ENCODE measurements at places on chromosomes 12 and 14.

- no peak for DNase-seq
These were observed 41.8 kb upstream of the DCN start for GRCh38 chr12:91224401-91224800.

GRCh38 chr12:47449797-47450196, 256.0 kb downstream of the RPAP3 start:
- DNase-seq, result no peak

DNA sequence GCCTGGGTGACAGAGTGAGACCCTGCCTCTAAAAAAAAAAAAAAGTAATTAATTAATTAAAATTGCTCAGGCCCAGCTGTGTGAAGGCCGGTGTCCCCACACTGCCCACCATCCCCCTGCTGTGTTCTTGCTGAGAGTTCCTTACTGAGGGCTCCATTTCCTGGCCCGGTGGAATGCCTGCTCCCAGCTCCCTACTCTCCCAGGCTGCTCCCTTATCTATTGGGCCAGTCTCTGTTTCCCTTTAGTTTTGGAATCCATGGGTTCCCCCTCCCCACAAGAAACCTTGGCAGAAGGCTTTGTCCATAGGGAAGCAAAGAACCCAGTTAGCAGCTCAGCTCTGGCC, 19.0 kb downstream of the MLXIP start:
- no peak for DNase-seq

- DNase-seq, result peak; percentile 81
These were observed 120.4 kb downstream of the ANO6 start for GRCh38 chr12:45336331-45336730.

DNA sequence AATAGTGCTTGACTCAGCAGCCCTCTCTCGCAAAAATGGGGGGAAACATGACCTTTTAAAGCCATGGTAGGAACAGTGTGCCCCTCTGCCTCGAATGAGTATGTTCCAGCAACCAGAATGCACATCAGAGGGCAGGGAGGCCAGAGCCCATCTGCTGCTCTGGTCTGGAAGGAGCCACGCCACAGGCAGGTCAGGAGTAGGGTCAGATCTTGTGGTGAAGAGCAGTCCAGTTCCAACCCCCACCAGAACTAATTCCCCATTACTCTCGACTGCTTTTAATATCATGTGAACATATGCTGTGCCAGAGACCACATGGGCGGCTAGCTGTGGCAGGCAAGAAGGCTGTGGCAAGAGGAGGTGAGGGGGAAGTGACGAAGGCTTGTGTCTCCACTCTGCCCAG, 34.6 kb upstream of the TMX1 start:
- no peak for DNase-seq

- no peak for DNase-seq
These were observed 35.0 kb downstream of the SLC17A8 start for GRCh38 chr12:100391856-100392255.

- peak; percentile 39 for DNase-seq
These were observed 85.7 kb downstream of the SAMD4A start for GRCh38 chr14:54652605-54653052.

DNA sequence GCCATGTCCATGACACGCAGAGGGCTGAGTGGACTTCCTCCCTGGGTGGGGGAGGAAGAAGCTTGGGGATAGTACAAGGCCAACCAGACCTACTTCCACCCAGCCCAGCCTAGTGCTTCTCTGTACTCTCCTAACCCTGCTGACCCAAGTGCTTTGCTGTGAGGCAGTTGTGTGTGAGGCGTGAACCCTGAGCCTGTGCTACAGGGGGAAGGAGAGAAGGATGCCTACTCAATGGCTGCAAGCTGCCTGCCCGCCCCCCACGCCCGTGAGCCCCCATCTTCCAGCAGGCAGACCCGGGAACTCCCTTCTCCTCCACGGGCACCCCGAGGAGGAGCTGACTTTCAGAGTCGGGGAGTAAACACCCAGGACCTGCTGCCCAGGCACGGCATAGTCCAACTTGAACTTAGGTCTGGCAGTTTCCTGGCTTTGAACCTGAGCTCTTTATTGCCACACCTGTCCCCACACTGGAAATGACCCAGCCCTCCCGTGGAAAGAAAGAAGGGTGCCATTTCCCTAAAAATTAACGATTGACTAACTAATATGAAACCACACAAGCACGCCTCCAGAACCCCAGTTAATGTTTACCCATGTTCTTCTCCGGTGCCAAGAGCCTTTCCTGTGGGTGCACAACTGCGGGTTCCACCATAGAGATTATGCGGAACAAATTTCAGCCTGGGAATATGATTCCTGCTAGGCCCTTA, 10.8 kb downstream of the ALDH2 start:
- DNase-seq, result no peak

DNA sequence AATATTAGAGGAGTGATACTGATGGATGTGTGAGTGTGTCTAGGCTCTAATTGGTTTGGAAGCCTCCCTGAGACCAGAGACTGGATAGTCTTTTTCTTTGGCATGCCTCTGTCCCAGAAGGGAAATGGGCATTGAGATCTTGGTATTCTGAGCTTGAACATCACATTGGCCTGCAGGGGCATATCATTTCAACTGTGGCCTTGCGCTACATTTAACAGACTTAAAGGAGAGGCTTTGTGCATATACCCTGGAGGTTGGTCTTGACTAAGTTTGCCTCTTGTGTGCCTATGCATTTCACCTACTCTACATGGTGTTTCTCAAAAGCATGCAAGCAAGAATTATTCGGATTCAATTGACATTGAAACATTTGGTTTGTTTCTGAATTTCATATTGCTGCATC, 185.4 kb downstream of the TMTC2 start:
- no peak for DNase-seq

DNA sequence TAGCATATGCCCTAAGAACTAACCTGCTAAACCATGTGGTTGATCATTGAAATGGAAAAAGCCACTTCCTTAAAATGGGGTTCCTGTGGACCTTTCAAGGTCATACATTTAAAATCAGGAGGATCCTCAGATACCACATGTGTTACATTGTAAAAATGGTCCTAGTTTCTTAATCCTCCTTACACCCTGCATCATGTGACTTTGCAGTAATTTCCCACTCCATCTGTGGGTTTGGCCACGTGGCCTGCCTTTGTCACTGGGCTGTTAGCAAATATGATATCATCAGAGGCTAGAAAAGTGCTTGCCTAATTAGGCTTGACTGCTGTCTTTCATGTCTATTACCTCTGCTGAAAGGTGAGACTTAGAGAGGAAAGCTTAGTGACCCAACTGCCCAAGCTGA, 70.7 kb downstream of the CMKLR1 start:
- no peak for DNase-seq

GRCh38 chr12:123132951-123133619, 17.8 kb downstream of the PITPNM2 start:
- DNase-seq, result no peak

DNA sequence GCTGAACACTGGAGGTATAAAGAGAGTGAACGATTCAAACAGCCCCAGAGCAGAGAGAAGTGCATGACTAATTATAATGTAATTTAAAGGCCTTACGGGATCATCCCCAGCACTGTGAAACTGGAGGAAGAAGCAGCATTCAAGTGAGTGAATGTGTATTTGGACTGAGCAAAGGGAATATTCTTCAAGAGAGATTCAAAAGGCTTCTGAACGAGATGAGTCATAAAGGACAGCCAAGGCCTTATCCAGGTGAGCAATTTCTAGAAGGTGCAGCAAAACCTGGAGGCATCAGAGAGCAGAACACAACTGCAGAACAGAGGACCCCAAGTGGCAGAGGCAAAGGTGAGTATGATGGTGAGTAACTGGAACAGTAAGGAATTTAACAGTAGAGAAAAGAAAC, 127.2 kb downstream of the BCAT1 start:
- peak; percentile 70 for DNase-seq

DNA sequence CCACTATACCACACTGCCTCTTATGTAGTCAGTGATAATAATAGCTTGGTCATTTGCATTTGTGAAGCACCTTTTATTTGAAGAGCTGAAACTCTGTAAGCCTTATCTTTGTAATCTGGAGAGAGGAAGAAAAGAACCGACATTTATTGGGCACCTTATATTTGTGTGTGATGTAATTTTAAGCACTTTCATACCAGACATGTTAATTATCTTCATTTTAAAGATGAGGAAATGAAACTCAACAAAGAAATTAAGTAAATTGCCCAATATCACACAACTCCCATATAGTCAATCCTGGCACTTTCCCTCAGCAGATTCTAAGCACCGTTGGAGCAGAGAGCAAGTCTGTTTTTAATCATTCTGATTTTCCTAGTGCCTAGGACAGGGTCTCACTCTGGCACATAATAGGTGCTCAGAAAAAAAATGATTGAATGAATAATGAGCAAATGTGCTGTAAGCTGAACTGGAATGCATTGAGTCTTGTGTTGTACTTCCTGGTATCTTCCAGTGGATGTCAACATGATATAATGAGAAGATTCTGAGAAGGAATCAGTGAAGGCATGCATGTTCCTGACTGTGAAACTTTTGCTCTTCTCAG, 418.9 kb downstream of the ZFP36L1 start:
- no peak for DNase-seq

GRCh38 chr14:102185360-102185759, 45.7 kb downstream of the WDR20 start:
- DNase-seq, result no peak

- DNase-seq, result peak; percentile 10
These were observed 1.7 kb upstream of the NUAK1 start for GRCh38 chr12:106140223-106140986.

- peak; percentile 90 for DNase-seq
These were observed 171.0 kb upstream of the HIF1A start for GRCh38 chr14:61524211-61524806.

- no peak for DNase-seq
These were observed 4.2 kb upstream of the MLF2 start for GRCh38 chr12:6757028-6757690.

GRCh38 chr14:69842686-69843420, 36.4 kb upstream of the SMOC1 start:
- no peak for DNase-seq

DNA sequence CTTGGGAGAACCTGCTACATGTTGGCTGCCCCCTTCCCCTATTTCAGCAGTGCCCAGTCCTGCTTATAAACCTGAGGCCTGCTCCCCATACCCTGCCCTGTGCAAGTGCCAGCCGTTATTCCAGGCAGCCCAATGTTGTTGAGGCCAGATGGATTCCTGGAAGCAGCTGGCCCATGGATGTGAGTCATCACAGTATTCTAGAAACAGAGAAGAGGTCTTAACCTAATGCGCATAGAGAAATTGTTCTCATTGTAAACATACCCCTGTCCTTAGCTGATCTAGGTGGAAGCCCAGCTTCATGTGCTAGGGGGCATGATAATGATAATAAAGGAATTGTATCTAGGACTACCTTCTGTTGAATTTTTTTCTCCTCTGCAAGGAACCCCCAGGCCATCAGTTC, 69.7 kb downstream of the TSPAN11 start:
- DNase-seq, result peak; percentile 17

DNA sequence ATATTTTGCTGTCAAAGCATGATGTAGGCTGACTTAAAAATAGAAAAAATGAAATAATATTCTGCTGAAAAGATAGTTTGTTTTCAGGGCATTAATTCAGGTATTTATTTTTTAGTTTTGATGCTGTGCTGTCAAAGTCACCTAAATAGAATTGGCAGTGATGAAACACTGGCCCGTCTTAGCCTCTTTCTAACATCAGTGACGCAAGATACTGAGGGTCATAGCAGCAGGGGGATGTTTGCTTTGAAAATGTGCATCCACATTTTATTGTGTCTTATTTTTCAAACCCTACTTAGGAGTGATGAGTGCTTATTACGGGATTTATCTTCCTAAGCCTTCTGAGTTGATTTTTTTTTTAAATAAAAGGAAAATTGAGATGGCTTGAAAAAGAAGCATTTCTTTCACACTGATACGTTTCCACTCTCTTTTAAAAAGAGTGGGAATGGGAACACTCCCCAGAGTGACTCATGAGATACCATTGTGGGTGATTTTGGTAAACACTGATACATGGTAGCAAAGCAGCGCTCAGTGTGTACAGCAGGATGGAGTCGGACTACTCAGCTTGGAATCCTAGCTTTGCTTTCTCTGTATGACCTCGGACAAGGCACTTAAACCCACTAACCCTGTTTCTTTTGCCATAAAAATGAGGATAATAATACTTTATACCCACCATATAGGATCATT, 290.8 kb downstream of the ERC1 start:
- peak; percentile 34 for DNase-seq

Measured in HT1080 (cell line).